ENCODE measurements at places on chromosomes 4 and X.

DNA sequence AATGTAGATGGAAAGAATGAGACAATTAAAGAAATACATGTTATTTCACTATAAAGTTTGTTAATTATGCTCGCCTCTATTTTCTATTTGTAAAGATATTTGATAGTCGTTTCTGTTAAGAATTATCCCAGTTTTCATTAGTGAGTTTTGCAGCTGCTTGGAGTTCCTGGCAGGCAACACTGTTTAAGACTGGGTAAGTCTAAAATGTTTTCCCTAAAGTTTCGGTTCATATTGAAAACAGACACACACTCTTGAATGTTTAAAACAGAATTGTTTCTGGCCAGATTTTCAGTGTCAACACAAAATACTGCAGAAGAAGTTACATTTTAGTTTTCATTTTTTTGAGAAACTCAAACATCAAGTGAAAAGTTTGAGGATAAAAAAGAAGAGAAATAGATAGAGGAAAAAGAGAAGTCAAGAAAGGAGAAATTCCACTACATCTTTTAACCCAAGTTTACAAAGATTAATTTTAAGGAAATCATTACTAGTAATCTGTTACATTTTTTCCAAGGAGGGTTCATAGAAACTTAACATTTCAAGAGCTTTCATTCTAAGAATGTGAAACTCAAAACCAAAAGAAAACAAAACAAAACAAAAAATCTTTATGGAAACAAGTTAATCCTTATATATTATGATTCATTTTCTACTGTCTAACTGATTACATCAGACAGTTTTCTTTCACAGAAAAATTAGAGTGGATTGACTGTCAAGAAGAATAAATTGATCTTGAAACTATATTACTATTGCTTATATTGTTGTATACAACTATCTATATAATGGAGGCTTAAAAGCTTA is 305.5 kb downstream of the FAT4 start:
- no peak for DNase-seq

GRCh38 chr4:80183250-80184052 is 13.9 kb upstream of the PRDM8 start:
- DNase-seq, result no peak

DNA sequence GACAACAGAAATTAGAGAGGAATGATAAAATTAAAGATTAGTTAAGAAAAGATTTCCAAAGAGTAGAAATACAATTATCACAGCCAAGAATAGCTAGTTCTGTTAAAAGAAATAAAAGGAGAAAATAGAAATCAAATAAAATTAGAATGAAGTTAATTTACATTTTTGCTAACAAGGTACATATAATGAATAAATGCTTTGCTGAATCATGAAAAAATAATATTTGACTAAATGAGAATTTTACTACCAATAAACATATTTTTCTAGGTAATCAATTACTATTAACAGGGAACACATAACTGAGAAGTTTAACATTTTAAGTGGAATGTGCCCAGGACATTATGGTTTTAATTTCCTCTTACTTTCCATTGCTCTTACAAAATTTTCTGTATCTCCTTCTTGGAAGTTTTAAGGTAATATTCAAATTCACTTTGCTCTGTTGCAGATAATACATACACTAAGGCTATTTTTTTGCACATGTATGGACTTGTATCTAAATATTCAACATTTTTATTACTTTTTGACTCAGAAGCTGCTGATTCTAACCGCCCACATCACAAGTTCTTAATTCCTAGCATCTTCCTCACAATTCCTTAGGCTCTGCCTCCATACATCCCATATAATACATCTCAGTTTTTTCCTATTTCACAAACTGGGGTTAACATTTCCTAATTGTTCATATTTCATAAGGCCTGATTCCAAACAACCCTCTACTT is 870.7 kb upstream of the INTU start:
- no peak for DNase-seq

GRCh38 chr4:57612279-57612678 is 502.1 kb upstream of the IGFBP7 start:
- DNase-seq, result no peak

- DNase-seq, result no peak
Observed at GRCh38 chr4:16652732-16653305, 245.6 kb downstream of the LDB2 start.

GRCh38 chrX:140764401-140764919 is 54.9 kb downstream of the LINC00632 start:
- DNase-seq, result no peak

DNA sequence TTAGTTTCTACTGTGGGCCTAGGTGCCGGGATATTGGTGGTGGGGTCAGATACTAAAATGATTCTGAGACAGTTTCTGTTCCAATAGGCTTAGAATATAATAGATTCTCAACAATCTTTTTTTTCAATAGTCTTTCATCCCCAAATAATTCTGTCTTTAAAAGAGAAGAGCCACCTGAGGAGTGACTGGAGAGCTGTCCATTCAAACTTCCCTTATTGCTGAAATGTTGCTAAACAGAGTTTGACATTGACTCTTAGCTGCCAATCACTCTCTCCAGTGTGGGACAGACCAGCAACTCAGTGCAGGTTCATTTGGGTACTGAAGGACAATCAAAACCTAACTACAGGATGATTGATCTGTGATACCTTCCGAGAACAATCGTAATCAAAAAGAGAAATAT is 12.4 kb upstream of the ADH7 start:
- no peak for DNase-seq

- DNase-seq, result no peak
Observed at GRCh38 chr4:165133150-165133549, 20.5 kb upstream of the TMEM192 start.

DNA sequence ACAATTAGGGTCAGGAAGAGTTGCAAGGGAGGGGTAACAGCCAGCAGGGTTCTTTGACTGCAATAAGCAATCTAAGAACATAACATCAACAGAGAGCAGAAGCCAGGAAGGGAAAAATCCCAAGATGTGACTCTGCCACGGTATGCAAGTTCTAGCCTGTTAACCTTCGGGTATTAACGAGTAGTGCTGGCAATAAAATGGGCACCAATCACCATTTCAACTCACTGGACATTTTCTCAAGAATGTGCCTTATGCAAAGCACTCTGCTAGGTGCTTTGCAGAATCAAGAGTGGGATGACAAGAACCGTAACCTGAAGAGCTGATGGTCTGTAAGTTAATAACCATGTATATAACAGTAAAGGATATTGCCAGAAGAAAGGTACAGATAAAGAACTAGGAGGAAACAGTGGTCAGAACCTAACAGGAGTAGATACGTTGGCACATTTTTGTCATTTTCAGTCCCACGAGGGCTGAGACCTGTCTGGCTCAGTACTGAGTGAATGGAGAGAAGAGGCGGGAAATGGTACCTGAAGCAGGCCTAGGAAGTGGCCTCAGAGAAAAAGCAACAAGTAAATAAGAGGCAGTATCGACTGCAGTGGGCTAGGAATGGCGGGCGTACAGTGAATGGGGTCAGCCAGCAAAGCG is 2.7 kb downstream of the ELOVL6 start:
- DNase-seq, result peak; percentile 5

DNA sequence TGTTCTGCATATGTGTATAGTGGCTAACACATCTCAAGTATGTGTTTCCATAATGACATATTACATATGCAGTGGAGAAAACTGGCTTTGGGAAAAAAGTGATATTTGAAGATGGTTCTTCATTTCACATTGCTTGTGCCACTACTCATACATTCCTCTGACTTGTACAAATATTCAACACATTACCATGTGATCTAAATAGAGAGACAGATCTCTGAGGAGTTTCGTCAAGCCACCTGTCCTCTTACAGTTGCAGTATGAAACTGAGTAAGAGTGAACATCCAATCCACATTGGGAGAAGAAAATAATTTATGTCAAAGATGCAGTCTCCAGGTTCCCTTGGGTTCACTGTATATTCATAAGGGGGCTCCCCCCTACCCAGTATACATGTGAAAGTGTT is 123.9 kb downstream of the KDR start:
- DNase-seq, result no peak

DNA sequence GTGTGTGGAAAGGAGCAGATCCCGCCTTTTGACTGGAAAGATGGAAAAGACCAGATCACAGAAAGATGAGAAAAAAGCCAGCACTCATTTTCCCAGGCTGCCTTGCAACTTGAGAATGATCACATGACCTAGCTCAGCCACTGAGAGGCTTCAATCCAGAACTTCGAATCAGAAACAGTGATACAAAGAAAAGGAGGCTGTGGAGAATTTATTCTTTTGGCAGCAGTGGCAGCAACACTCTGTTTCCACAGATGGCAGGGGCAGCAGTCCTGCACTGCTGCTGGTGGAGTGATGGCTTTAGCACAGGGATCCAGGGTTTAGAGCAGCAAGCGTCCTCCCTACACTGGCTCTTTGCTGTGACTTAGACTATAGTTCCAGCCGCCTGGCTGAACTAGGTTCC is 77.8 kb upstream of the SH3RF1 start:
- DNase-seq, result no peak

DNA sequence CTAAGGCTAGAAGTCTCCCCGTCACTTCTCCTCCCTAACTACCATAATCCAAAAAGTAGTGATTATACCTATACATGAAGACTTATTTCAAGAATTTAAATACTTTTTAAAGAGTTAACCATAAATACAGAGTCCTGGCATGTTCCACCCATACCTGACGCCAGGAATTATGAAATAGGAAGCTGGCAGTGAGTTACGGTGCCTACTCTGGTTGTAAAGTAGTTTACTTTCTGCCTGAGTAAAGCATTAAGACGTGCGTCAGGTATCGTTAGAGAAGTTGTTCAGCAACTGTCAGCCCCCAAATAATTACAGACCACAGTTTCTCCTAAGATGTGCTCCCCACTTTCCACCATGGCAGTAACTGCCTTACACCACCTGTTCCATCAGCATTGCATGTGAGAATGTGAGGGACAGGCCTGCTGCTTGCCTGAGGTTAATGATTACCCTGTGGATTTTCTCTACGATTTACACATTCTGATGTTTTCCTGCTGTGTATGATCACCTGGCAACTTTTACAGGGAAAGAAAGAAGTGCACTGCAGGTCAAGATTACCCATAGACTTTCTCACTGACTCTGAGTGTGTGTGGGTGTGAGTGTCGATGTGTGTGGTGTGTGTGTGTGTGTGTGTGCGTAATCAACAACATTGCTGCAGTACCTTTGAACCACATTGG is 92.3 kb upstream of the SLC7A11 start:
- no peak for DNase-seq

DNA sequence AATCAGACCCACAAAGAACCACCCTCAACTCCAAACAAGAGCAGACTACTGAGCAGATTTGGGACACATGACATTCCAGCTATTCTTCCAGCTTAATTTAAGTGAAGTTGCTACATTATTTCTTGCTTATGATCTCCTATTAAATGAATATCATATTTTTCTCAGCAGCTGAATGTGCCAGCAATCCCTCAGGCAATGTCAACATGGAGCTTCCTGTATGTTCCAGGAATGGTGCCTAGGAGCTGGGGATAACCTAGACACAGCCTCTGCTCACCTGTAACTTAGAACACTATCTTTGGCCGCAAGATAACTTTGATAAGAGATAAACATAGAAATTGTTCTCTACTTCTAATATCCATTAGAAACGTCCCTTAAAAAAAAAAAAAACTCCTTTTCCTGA is 274.4 kb upstream of the RASGEF1B start:
- no peak for DNase-seq

DNA sequence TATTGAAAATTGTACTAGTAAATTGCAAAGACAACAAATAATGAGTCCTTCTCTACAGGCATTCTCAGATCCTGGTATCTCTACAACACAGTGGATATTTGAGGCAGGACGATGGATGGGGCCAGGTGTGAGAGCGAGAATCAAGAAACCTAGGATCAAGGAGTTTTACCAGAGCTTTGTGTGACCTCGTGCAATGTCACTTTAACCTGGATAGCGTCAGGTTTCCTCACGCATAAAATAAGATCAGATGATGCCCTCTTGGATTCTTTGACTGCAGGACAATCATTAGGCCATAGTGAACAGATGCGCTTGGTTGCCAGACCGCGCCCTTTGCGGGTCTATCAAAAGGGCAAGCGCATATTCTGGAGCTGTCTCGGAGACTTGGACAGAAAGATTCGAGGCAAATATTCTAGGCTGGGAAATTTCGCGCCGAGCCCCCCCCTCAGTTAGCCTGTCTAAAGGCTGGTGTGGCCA is 66.6 kb downstream of the FBXO8 start:
- DNase-seq, result no peak

- DNase-seq, result no peak
Observed at GRCh38 chr4:46392421-46392820, 2.5 kb upstream of the GABRA2 start.

DNA sequence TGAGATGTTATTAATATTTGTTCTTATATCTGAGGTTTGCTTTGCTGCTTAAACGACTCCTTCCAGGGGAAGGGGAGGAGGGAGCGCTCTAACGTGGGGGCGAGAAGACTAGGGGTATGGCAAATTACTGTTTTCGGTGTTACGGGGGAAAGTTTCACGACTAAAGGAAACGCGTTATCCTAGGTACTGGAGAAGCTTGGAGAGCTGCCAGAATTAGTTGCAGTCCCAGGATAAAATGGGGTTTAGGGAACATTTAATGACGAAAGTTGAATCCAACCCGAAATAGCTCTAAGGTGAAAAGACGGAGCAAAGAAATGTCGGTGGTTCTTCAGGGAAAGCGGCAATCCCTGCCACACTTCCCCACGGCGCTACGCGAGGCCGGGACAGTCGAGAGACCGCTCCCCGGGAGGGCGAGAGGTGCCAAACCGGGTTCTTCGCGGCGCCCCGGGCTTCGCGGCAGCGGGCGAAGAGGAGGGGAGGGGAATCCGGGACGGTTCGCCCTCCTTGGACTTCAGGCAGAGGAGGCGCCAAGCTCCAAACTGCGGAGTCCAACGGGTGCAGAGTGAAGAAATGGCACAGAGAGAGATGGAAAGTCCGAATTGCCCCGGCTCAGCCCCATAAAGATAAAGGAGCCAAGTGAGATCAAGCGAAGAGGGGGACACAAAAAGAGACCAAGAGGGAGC is 724 bp downstream of the THOC2 start:
- peak; percentile 27 for DNase-seq
